OCI-M1 (cell line): ENCODE measurements at places on chromosomes 11 and 22.

DNA sequence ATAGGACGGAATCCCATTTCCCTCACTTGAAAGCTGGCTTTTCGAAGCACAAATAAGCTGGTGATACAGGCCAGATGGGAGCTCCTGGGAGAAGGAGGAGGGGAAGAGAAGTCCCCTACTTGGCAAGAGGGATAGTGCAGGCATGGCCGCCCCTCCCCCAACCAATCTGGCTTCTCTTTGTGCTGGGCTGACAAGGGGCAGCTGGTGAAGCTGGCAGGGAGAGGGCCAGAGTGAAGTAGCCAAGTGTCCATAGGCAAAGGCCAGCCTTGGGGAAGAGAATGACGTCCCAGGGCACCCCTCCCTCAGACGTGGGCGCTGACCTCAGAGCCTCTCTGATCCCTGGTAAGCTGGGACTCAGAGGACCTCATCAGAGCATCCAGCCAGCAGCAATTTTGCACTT is 78.7 kb upstream of the GRAMD1B start:
- DNase-seq: no peak

- DNase-seq: no peak
Observed at GRCh38 chr22:25085930-25086901, 113.4 kb upstream of the CRYBB3 start.

- DNase-seq: peak; percentile 72
Observed at GRCh38 chr11:33507967-33508366, 192.7 kb downstream of the C11orf91 start.

DNA sequence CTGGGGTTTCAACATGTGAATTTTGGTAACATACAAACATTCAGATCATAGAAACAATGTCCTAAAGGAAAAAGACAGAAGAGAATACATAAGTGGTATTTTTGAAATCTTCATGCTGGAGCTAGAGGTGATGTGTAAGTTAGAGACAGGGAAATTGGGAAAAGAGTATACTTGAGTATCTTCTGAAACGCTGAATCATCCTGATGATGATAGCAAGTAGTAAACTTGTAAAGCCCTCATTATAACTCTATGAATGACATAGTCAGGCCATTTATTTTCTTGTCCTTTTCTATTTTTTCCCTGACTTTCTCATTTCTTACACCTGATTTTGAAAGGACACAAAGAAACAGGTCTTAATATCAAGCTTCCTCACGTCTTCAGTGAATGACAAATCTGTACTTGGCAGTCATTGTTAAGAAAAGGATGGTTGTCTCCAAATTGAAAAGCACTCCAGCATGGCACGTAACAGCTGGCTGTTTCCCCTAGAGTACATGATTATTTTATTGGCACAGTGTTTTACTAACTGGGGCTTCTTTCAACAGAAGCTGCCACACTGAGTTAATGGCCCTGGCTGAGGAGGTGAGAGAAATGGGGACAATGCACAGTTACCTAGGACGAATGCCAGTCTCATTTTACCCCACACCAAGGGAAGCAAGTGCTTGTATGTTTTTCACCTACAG is 140.7 kb upstream of the CTSC start:
- DNase-seq: peak; percentile 47

DNA sequence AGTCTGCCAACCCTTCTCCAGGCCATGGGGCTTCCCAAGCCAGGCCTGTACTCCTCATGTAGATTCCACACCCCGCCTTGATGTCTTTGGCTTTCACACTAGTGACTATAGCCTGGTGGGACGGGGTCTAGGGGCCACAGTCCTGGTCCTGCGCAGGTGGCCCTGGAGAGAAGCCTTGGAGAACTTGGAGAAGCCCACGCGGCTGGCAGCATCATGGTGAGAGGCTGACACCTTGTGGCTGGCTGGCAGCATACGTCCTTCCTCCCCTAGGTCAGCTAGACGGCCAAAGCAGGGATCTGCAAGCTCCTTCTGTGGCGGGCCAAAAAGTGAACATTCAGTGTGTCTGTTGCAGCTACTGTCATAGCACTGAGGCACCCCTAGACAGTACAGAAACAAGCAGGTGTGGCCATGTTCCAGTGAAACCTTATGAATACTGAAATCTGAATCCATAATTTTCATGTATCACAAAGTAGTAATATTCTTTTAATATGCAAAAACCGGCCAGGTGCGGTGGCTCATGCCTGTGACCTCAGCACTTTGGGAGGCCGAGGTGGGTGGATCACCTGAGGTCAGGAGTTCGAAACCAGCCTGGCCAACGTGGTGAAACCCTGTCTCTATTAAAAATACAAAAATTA is 42.0 kb downstream of the FAM83F start:
- peak; percentile 81 for DNase-seq

DNA sequence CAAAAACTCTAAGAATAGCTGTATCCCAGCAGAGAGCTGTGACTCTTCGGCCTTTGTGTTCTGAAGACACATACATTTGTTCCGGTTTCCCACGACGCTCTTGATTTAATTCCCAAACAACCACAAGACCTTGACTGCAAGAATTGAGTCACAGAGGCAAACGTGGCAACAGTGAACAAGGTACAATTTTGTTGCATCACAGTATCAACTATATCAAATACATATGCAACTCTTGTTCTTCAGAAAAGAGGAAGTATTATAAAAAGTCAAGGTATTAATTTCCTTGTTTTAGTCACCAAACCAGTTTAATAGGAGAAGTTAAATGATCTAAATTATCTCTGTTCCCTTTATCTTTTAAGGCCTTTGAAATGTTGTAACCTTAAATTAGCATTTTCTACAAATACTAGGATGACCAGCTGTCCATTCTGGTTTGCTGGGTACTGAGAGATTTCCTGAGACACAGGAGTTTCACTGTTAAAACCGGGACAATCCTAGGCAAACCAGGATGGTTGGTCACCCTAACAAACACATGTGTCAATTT is 11.1 kb downstream of the HPS5 start:
- peak; percentile 28 for DNase-seq

DNA sequence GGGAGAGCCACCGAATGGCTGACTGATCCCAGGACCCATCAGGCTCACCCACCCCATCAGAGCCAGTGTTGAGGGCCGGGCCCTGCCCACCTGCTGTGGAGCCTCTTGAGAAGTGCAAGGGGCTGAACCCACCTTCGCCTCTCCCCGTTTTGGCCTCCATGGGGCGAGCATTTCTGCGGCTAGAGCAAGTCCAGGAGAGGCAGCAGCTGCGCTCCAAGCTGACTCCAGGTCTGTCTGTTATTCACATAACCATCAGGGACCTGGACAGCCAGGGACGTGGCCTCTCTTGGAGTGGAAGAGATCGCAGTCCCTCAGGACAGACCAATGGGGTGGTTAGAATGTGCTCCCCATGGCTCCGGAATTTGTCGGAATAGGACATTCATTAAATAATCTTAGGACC is 231.8 kb downstream of the TBC1D22A start:
- no peak for DNase-seq

DNA sequence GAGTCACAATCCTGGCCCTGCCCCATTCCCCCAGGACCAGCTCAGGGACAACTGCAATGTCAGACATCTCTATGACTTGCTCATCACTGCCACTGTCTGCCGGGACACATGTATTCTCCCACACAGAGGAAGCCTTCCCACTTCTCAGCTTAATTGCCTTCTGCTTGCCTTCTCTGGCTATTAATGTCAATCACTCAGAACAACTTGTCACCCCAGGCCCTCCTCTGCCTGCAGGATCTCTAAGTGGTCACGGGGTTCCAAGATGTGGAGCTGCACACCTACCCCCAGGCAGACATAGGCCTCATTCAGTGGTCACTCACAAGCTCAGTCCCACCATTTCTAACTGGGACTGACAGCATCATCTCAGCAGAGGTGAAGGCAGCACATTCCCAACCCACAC is 15.1 kb downstream of the PLEKHA7 start:
- no peak for DNase-seq

- DNase-seq: peak; percentile 89
Observed at GRCh38 chr22:25202290-25202921, 2.7 kb downstream of the CRYBB3 start.

GRCh38 chr11:66115638-66116301 is 45.7 kb downstream of the PACS1 start:
- peak; percentile 70 for DNase-seq

DNA sequence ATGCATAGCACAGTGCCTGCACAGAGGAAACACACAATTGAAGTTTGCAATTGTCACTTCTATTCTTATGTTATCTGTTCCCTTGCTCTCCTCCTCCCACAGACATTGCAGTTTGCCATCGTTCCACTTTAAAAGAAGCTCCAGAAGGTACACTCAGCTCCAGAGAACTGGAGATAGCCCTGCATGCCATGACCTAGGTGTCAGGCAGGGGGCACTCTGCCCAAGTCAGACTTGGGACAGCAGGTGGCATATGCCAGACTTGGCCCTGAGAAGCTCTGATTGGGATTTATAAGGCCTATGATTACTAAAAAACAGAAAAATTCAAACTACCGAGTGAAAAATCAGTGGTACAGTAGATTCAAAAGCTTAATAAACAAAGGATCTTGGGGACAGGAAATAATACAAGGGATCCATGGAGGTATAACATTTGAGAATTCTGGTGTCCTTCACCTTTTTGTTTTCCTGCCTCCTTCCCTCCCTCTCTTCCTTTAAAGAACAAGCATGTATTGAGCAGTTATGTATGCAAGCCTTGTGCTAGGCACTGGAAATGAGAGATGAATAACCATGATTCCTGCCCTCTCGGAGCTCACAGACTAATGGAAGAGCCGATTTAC is 40.0 kb downstream of the TENM4 start:
- peak; percentile 80 for DNase-seq
